ENCODE measurements at places on chromosomes 2 and 18.

- no peak for DNase-seq
Observed at GRCh38 chr2:209687323-209687969, 84.2 kb upstream of the UNC80 start.

DNA sequence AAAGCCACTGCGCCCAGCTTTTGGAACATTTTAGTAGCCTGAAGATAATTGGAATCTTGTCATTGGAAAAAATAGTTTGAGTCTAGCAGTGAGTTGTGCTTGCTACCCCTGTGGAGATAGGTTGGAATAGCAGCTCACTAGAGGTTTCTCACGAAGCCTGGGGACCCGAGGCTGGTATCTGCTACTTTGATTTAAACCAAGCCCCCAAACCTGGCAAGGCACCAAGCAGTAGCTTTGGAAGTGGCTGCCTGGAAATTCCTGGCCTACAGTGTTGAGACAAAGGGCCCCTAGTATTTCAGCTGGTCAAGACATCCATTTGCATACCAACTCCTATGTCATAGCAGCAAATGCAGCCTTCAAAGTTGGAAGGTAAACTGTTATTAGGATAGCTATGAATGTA, 42.1 kb downstream of the NOP58 start:
- peak; percentile 1 for DNase-seq

- DNase-seq, result peak; percentile 3
Observed at GRCh38 chr18:31199190-31199769, 36.6 kb upstream of the DSC1 start.

DNA sequence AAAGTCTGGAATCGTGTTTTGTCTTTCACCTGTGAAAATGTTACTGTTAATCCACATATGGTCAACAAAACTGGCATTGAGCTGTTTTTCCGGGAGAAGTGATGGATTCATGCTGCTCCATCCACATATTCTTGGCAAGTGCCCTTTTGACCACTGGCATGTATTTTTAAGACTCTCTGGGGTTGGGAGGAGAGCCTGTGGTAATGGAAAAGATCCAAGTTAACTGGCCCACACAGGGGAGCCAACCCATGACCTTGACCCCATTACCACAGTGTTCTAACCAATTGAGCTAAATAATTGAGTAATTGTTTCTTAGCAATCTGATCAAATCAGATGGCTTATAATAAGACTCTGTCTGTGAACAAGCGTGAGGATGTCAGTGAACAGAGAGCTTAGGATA, 296.2 kb upstream of the NRP2 start:
- DNase-seq, result peak; percentile 65

DNA sequence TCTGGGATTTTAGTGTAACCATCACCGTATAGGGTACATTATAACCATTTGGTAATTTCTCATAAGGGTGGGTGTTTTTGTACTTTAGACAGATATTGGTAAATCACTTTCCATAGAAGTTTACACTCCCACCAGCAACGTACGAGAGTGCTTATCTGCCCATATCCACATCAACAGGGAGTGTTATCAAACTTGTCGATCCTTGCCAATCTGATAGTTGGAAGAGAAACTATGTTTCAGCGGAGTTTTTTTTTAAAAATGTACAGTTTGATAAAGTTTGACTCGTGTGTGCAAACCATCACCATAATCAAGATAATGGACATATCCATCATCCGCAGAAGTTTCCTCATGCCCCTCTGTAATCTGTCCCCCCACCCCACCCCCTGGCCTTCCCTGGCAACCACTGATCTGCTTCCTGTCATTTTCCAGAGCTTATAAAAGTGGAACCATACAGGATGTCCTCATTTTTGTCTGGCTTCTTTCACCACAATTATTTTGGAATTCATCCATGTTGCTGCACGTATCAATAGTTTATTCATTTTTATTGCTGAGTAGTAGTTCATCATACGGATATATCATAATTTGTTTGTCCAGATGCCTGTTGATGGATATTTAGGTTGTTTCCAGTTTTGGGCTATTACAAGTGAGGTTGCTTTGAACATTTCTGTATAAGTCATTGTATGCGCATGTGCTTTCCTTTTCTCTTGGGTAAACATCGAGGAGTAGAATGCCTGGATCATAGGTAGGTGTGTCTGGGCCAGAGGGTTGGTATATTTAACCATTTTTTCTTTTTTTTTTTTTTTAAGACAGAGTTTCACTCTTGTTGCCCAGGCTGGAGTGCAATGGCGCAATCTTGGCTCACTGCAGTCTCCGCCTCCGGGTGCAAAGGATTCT, 18.6 kb downstream of the GLI2 start:
- no peak for DNase-seq

DNA sequence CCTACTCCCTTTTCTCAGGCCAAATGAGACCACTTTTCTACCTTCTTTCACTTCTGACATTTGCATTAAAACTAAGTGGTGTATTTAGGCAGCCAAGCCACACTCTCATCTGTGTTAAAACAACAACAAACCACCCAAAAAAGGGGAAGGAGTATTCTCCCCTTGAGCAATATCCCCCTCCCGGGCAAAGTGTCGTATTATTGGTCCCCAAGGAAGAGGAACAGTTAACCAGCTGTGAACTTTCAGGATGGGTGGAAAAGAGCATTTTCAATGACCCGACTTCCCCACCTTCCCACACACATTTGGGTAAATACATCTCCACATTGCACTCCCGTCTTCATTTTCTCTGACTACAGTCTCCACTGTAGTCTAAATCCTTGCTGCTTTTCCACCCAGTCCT, 44.3 kb downstream of the FEZ2 start:
- DNase-seq, result no peak

- DNase-seq, result no peak
Observed at GRCh38 chr2:120429586-120430500, 83.9 kb downstream of the INHBB start.

- DNase-seq, result no peak
Observed at GRCh38 chr2:151138507-151138906, 123.2 kb downstream of the RBM43 start.

DNA sequence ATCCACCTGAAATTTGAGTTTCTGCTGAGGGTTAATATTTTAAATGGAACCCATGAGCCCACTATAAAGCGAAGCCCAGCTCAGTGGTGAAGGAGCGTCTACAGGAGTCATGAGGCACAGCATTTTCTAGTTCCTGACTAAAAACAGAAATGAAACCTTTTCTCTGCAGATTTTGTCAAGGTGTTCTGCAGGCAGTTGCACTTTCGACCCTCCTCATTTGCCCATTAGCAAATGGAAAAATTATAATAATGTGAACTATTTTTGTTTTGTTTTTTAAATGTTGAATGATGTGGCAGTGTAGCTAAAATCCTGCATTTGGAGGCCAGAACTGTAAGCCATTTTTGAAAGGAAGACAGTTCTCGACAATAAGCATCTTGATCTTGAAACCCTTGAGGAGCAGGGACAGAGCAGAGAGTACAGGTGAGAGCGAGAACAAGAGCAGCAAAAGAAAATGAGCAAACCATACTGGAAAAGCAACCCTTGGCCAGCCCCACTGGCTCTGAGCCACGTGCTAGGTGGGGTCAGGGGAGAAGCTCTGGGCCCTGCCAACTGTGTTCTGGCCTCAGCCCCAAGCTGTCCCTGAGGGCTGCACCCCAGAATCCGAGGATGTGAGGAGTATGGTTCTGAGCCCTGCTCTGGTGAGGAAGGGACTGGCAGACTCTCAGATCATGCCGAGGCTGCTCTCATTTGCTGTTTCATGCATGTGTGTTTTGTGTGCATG, 26.4 kb upstream of the COPS8 start:
- DNase-seq, result no peak
